Cardiac muscle cell (in vitro differentiated cells and primary cell): ENCODE measurements at places on chromosomes 5 and 9.

DNA sequence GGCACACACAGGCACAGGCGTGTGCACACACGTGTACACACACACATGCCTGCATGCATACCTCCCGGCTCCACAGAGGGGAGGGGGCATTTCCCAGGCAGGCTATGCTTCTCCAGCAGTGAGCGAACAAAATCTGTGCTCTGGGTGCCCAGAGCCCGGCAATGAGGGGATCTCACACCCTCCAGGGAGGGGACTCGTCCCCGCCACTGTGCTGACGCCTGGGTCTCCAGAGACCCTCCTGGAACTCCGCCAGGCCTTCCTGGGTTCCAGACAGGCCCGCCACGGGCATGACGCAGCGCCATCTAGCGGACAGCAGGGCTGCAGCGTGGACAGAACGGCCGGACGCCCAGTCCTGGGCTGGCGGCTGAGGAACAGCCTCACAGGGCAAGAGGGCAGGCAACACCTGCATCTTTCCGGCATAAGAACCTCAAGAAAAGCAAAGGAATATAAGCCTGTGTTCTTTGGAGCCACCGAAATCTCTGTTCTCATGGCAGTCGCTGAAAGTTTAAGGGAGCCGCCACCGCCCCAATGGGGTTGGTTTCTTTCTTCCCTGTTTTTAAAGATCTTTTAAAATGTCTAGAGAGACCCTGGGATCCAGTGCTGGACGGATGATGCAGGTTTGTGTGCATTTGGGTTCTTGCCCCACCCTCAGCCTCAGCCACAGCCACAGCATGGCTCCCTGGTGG is 135.6 kb upstream of the PPP1R26 start:
- peak; percentile 90 for DNase-seq
- no peak overlapping the region for H3K4me3 ChIP-seq
- H3K27ac ChIP-seq: no peak overlapping the region
- H3K27me3 ChIP-seq: no peaks in the 10 kb centered on the region
- no peaks in the 10 kb centered on the region for H3K36me3 ChIP-seq
- no peaks in the 10 kb centered on the region for H3K4me1 ChIP-seq

DNA sequence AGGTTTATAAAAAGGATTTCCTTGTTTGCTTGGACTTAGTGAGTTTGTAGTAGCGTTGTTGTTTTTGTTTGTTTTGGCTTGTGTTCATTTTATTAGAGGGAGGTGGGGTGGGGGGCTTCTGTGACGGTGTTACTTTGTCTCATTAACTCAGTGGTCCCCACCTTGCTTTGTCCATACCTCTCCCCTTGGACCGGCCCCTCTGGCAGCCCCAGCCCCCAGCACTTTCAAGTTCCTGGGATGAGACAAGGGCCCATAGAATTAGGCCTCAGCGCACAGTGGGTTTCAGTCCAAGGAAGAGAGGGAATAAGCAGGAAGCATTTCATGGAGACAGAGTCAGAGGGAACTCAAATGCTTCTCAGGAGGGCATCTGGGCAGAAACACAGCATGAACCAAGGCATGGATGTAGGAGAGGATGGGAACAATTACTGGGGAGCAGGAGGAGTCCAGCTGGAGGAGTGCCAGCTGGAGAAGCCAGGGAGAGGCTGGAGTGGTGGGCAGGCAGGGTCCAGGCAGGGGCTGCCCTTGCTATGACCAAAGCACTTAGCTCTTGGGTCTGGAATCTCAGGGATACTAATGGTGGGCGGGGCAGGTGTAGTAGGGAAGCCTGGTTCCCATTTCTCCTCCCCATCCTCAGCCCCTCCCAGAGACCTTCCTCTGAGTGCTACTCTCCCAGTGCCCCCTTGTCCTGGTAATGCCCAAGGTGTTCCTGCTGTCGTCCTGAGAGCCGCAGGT is 23.5 kb upstream of the ENHO start:
- no peak overlapping the region for H3K27ac ChIP-seq
- no peaks in the 10 kb centered on the region for H3K27me3 ChIP-seq
- H3K36me3 ChIP-seq: no peaks in the 10 kb centered on the region
- no peak for DNase-seq

DNA sequence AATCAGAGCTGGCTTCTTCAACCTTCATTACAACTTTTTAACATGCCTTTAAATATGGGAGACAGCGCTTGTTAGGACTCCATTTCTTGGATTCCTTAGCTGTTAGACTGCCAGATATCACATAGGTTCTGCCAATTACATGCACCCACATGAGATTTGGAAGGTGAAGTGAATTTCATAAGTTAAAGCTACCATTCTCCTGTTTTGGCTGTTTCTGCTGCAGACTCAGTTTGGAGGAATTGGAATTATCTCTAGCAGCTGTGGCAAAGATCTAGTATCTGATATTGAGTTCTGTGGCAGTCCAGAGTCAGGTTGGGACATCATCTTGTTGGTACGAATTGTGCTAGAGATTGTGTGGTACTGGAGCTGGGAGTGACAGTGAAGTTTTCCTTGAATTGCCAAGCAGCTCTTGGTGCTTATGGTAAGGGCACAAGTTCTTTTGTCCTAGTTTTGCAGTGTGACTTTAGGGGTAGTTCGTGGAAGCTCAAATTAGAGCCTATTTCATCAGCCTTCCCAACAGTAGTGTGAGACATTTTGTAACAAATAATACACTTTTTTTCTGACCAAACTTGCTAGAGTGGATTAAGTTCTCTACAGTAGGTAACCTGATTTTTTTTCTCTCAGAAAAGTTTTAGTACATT is 9.1 kb upstream of the PJA2 start:
- H3K4me3 ChIP-seq: no peak overlapping the region
- H3K4me1 ChIP-seq: no peaks in the 10 kb centered on the region
- no peaks in the 10 kb centered on the region for H3K27me3 ChIP-seq
- no peaks in the 10 kb centered on the region for H3K36me3 ChIP-seq
- no peak overlapping the region for H3K27ac ChIP-seq
- DNase-seq: no peak

- no peaks in the 10 kb centered on the region for H3K36me3 ChIP-seq
- H3K4me1 ChIP-seq: no peaks in the 10 kb centered on the region
- DNase-seq: no peak
- H3K4me3 ChIP-seq: no peak overlapping the region
- no peak overlapping the region for H3K27ac ChIP-seq
- H3K27me3 ChIP-seq: no peaks in the 10 kb centered on the region
Measured at GRCh38 chr5:108003178-108003577, 332.4 kb upstream of the EFNA5 start.
